ENCODE measurements at places on chromosomes 5 and 9.

DNA sequence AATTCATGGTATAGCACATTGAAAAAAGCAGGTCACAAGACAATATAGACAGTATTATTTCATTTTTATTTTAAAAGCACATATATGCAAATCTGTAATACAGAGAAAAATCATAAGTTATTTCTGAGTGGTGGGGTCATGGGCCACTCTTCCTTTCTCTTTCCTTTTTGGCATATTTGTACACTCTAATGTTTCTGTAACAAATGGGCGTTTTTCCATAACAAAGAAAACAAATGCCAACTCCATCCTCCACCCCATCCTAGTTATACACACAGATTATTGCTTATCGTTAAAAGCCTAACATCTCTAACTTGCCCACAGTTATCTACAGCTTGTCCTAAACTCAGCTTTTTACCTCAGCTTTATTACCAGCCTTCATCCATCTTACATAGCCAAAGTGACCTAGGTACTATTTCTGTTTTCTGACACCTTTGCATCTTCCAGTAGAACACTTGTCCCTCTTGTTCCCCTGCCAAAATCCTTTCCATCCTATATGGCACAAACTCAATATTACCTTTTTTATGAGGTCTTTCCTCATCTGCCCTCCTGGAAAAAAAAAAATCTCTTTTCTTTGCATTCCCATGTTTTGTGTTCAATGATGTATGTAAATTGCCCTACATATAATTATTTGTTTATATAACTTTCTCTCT lies 4.1 kb downstream of the KIAA0825 start:
- DNase-seq: no peak

- no peak for DNase-seq
These were observed 8.9 kb downstream of the SMIM23 start for GRCh38 chr5:171794470-171794960.

DNA sequence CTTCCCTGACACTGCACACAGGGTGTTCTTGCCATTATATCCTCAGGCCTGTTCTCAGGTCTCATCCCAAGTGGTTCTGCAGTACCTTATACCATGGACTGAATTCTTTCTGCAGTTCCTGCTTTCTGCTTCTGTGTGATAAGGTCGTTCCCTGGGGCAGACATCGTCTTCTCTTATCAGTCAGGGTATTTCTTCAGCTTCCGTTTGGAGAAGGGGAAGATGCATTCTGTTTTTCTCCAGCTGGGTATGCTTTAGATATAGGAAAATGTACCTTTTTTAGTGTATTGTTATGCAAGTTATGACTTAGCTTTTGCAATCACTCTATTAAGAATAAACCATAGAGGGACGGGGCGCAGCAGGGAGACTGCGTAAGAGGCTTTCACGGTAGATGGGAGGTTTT lies 31.1 kb downstream of the RALGPS1 start:
- DNase-seq: no peak

- DNase-seq: peak; percentile 14
These were observed 21.7 kb downstream of the SKIC3 start for GRCh38 chr5:95533106-95533505.

GRCh38 chr5:64914396-64914795 lies 145.7 kb downstream of the CWC27 start:
- peak; percentile 53 for DNase-seq

DNA sequence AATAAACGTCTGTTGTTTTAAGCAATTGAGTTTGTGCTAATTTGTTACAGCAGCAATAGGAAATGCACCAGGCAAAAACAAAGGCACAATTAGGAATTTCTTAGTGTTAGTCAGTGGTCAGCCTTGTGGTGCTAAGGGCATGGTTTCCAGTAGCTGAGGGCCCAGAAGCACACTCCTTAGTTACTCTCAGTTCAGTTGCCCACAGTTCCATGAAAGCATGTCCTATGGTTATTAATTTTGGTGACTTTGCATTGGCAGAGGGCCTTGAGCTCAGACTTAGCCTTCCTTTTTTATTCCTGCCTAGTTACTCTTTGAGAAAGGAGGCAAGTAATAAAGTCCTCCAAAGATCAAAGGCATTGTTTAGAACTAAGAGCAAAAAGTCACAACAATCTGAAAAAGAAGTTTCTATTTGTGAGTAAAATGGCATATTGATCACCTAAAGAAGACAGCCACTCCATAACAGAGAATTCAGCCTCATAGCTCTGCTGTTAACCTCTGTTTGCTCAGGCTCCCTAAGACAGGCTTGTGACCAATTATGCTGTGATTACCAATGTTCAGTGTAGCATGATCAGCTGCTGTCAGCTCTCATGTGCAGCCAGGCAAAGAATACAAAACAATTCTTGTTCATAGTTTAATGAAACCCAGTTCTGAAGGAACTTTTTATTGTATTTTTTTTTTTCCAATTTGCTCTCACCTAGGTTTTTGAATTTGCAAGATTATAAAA lies 57.0 kb upstream of the MROH2B start:
- no peak for DNase-seq

DNA sequence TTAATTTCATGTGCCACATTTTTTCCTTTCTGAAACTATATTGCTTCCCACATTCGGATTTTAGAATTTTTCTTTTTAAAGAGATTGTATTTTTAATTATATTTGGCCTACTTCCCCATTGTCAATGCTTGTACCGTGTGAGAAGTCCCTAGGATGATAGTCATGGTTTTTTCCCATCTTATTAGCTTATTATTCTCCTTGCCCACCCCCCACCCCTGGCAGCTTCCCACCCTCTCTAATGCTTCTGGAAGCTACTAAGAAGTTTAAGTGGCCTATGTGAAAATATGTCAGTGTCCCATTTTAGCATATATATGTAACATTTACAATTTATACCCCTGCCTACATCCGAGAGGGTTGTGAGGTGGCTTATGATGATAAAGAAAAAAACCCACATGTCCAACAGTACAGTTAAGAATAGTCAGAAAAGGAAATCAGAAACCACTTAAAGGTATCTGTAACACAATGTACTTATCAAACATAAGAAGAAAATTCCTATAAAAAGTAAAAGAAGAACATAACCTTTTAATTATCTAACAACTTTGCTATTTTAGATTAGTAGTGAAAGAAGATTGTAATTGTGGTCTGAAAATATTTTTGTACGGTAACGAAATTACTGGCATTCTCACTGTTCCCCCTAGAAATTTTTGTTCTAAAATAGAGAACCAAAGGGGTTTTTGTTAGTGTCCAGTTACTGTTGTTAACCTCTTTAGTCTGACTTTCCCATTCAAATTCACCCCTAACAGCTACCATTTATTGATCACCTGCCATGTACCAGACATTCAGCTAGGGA lies 62.1 kb downstream of the SLC44A1 start:
- no peak for DNase-seq

DNA sequence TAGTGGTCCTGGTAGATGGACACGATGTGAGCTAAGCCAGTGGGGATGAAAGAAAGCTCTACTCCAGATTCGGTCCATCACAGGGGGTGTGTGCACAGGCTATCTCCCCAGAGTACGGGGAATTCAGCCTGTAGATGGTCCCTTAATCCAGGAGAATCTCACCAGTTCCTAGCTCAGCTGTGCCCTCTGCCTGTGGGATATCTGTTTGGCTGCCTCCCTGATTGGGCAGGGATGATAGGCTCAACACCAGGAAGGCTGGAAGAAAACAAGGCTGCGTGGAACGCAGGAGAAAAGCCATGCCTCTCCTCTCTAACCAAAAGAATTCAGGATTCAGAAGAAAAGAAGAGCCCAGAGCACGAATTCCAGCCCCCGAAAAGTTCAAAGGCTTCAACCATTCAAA lies 40.9 kb downstream of the VLDLR start:
- DNase-seq: peak; percentile 20
